ENCODE measurements at places on chromosomes 4 and X.

DNA sequence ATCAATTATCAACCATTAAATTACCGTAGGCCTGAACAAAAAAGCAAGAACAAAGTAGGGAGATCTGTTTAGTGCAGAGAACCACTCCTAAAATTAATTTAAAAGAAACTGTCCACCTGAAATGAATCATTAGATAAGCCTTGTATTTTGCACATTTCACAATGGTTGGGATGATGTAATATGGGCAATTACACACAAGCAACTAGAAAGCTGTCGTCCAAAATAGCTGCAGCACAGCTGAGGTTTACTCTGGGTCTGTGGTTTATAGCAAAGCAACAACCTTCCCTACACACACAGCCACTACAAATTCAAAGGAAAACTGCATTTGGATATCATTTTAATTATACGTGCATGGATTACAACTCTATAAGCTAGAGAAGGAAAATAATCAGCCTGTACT, 28.5 kb downstream of the PCDH19 start:
- DNase-seq: no peak

DNA sequence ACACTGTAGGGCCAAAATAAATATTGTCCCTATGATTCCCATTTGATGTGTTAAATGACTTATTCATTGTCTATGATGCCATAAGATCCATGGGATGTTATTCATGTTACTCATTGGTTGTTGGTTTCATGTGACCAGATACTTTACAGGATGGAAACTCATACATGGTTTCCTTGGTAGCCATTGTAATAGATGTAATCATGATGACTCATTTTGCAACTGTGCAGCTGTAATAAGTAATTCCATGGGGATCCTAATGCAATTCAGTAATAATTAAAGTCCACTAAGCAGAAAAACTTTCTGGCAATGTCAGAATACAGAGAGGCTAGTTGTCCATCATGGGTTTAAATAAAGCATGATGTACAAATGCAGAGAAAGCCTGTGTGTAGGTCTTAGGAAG, 389.7 kb upstream of the NR3C2 start:
- peak; percentile 36 for DNase-seq

DNA sequence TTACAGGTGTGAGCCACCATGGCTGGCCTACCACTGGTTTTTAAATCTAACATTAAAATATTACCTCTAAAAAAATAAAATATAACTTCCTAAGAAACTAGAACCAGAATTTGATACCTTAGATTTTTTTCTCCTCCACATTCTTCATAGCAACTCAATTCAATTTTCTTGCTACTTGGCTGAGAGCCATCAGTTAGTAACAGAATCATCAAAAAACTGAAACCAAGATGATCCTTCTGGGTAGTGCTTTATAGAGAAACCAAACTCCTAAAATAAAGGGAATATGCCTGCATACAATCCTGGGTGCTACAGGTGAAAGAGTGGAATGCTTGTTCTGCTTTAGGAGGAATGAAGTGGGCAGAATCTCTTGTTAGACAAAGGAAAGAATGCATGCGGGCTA, 64.4 kb downstream of the RPS3A start:
- DNase-seq: no peak

- DNase-seq: no peak
Measured at GRCh38 chr4:135418353-135418752, 1216.8 kb upstream of the PABPC4L start.

Measured in BJ (cell line).